ENCODE measurements at places on chromosomes 2 and 18.

DNA sequence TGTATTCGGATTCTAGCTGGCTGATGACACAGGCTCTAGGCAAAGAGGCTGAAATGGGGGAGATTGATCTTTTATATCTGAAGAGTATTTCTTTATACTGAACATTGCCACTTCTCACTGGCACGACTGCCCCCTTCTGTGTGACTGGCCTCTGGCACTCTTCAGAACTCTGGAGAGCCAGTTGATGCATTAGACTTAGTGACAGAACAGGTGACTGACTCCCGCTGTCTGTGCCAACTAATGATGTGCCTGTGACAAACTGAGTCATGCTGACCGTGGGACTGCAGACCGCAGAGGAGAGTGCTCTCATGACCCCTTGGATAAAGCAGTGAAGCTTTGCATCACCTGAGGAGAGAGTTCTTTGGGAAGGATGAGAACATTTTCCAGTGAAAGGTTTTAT is 14.4 kb downstream of the MGAT5 start:
- DNase-seq: no peak

- no peak for DNase-seq
Measured at GRCh38 chr18:36993068-36993467, 164.1 kb downstream of the KIAA1328 start.

DNA sequence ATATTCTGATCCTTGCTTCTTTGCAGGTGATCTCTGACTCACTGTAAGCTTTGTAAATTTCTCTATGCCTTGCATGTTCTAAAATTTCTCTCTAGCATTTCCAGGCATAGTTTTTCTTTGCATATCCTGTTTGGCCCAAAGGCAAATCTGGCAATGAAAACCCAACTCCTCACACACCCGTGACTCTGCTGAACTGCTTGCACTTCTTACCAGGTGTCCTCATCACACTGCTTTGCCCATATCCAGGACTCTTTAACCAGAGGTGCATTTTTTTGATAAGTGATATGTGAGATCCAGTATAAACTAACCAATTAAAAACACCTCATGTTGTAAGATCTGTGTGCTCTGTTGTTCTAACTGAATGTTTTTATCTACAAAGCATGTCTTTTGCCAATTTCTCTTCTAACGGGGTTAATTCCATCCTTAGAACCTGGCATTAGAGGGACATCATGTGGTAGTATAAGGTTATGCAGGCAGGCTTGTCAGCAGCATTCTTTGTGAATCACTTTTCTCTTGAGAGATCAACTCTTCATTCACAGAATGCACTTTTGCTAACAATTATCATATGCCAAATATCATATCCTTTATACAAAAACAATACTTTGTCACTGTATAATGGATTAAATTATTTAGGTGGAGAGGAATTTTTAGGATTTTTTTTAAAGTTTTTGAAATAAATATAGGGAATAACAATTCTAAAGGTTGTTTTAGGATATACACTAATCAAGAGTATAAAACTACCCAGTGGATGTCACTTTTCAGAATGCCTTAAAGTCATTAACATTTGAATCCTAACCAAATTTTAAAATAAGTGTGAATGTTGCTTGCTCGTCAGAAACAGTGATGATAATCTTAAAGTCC is 20.8 kb upstream of the TMX3 start:
- DNase-seq: no peak

DNA sequence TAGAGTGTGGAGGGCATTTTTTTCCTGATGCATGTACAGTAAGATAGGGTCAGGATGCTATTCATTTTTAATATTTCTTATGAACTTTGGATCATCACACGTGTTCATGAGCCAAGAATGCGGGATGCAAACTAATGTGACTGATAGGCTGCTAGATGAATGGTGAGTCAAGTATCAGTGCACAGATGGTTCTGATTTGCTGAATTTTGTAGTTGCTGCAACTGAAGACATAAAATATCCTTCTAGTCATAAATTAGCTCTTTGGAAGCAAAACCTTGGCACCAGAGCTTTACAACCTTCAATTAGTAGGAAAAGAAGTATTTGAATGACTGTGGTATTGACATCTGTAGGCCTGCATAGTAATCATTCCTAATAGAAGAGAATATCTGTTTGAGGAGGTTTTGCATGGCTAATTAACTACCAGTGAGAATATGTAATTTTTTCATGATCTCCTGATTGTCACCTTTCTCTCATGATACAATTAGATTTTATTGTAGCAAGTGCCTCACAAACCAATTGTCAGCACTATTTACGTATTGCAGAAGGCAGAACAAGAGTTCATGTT is 94.0 kb downstream of the VRK2 start:
- DNase-seq: no peak

GRCh38 chr2:60406192-60406591 is 147.3 kb downstream of the BCL11A start:
- DNase-seq: no peak

DNA sequence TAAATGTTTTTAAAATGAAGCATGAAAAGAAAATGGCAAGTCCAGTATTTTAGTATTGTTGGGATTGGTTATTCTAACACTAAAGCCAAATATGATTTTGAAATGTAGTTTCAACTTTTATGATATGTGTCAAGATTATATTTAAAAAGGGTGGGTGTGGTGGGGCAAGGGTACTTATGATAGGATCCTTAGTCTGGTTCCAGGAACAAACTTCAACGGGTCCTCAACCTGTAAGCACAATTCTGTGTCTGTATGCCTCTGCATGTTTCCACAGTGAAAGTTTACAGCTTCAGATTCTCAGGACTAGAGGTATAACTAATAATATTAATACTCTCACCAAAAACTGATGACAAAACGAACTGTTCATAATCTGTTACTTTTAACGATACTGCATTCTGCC is 5.8 kb downstream of the USP34 start:
- no peak for DNase-seq

GRCh38 chr2:197256021-197256420 is 54.6 kb downstream of the ANKRD44 start:
- no peak for DNase-seq

All from lower leg skin (tissue), 4 donors.